OCI-M1 (cell line): ENCODE measurements at places on chromosomes 6 and 20.

DNA sequence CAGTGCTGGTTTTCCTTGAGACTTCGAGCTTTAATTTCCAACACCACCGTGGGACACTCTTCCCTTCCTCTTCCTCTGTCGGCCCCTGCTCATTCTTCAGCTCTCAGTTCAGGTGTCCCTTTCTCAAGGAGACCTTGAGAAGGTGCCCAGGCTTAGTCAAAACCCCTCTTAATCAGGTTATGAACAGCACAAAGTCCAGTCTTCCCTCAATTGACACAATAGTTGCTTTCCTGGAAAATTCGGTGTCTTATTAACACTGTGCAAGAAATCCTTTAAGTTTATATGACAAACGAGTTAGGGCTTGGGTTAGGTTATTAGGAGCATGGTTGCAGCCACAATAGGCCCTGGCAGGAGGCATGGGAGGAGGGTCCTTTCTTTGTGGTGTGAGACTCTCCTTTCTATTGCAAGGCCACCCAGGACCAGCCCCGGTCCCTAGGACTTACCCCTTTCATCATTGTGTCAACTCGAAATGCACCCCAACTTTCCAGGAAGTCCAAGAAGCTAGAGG lies 1.5 kb upstream of the NSFL1C start:
- no peak for DNase-seq

DNA sequence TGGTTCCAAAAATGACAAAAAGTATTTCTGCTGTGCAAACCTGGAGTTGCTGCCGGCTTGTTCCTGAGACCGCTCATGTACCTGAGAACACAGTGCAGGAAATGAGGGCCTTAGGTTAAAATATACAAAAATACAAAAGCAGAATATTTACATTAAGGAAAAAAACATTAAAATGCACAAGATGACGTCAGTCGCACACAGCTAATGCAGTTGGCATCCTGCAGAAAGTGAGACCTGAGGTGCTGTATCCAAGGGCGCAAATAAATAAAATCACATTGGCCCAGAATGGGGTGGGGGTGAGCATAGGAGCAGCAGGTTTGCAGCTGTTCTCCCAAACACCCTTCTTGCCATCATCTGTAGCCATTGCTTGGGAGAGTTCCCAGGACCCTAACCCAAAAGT lies 310.6 kb upstream of the BTBD3 start:
- no peak for DNase-seq

GRCh38 chr6:135739288-135739687 lies 112.2 kb upstream of the PDE7B start:
- DNase-seq, result peak; percentile 44

DNA sequence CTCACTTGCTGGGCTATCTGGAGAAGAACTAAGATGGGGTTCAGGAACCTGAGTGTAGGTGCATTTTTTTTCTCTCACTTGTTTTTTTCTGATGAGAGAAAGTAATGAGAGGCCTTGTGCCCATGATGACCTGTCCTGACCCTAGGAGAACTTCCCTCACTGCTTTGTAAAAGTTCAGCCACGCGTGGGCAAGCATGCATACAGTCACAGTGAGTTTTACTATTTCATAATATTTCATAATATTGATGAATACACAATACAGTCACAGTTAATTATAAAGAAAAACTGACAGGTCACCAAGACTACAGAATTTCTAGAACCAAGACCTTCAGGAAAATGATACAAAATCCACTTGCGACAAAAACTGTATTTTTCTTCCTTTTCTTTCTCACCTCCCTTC lies 111.8 kb downstream of the MAP7 start:
- DNase-seq, result no peak

DNA sequence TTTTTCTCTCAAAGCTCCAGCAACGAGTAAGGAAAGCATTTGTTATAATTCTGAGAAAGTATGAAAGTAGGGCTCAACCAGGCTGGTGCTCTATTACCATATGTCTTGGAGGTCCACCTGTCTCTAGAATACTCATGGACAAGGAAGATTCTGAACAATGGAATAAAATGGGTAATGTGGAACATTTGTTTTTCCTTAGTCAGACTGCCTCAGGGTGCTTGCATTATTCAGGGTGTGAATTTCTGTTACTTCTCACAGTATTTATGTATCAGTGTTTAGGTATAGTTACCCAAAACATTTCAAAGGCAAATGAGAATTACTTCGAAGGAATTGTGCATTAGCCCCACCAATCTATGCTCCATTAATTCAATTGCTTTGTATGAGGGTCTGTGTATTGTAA lies 586.2 kb upstream of the CITED2 start:
- DNase-seq, result no peak

DNA sequence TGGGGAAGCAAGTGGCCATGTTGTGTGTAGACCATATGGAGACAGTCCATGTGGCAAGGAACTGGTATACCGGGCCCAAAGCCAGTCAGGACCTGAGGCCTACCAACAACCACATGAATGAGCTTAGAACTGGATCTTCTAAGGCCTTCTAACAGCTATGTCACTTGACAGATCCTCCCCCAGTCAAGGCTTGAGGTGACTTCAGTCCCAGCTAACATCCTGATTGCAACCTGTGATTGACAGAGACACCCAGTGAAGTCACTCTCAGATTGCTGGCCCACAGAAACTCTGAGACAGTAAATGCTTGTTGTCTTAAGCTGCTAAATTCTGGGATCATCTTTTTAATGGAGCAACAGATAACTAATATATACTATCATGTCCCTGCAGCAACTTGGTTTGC lies 32.9 kb downstream of the AHI1 start:
- no peak for DNase-seq

DNA sequence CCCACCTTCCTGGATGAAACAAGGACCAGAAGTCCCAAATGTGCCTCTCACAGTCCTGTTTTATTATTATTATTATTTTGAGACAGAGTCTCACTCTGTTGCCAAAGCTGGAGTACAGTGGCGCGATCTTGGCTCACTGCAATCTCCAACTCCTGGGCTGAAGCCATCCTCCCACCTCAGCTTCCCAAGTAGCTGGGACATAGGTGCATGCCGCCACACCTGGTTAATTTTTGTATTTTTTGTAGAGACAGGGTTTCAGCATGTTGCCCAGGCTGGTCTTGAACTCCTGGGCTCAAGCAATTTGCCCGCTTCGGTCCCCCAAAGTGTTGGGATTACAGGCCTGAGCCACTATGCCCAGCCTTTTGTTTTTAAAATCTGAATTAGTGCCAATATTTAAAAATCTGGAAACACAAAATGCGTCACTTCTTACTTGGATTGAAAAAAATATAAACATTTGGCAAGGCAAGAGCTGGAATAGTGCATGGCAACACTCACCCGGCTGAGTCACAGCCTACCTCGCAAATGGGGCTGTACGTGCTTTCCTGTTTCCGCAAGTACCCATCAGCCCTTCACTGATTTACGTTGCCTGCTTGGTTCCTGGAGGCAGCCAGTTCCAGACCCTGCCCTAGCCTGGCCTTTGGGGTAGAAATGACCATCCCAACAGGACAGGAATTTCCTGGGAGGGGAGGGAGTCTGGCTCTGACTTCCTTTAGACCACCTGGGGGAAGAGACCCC lies 6.3 kb downstream of the SDCBP2 start:
- DNase-seq, result no peak

DNA sequence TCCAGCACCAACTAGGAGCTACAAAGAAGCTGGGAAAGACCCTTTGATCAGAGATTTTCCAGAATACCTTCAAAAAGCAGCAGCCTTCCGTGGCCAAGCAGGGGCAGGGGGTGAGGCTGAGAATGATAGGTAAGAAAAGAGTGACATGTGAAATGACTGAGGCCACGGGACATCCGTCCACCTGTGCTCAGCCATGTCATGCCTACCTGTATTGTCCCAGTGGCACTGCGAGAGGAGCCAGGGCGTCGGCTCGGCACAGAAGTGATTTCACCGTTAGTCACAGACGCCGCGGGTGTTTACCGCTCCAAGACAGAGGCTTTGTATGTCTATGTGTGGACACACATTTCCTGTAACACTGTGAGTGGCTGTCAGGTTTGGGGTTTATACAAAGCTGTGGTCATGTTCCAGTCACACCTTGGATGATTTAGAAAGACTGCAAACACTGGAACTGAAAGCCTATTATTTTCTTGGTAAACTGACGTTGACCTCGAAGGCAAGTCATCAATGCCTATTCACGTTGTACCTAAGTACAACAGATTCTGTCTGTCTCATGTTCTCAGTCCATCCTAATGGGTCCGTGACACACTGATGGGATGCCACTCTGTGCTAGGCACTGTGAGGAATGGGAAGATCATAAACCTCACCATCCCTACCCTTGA lies 32.1 kb upstream of the JAG1 start:
- no peak for DNase-seq

DNA sequence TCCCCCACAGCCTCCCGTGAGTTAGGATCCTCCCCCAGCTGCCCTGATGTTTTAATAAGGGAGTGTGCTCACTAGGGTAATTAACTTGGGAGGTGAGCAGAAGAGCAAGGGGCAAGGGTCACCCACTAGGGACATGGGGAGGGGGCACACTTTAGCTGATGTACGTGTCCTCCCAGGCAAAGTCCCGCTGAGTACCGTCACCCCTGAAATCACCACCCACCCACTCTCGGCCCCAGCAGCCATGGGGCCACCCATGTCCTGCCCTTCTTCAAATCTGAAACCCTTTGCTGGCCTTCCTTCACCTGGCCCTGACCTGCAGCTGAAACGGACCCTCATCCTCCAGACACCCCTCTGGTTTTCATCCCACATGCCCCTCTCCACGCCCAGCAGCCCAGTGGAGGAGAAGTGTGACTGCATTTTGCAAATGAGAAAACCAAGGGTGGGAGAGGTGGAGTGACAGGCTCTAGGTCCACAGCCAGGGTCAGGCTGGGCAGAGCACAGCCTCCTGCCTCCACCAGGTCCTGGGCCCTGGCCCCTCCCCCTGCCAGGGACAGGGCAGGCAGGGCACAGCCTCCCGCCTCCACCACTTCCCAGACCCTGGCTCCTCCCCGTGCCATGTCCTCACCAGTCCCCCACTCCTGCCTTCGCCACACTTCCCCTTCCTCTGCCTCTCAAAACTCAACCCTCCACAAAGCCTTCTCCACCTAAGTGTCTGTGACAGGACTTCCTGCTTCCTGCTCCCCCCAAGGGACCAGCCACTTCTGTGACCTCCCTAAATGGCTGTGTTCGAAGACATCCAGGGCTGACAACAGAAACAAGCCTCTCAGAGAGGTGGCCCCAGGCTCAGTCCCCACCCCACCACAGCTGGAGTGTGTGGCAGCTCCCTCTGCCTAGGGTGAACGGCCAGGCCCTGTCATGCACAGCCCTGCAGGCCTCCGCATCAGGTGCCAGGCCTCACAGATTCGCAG lies 15.1 kb downstream of the ACSS1 start:
- DNase-seq, result no peak

DNA sequence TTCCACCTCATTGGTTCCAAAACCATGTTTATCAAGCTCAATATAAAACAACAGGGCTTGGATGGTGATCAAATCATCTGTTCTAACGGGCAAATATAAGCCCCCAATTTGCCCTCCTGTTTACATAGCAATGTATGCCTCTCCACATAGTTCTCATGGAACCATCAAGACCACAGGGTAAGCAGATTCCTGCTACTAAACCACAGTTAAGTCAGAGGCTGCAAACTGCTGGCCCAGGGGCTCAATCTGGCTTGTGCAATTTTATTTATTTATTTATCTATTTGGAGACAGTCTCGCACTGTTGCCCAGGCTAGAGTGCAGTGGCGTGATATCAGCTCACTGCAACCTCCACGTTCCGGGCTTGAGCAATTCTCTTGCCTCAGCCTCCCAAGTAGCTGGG lies 18.9 kb upstream of the MTHFD1L start:
- DNase-seq, result no peak

GRCh38 chr6:1853761-1854160 lies 244.0 kb downstream of the FOXC1 start:
- DNase-seq, result no peak

DNA sequence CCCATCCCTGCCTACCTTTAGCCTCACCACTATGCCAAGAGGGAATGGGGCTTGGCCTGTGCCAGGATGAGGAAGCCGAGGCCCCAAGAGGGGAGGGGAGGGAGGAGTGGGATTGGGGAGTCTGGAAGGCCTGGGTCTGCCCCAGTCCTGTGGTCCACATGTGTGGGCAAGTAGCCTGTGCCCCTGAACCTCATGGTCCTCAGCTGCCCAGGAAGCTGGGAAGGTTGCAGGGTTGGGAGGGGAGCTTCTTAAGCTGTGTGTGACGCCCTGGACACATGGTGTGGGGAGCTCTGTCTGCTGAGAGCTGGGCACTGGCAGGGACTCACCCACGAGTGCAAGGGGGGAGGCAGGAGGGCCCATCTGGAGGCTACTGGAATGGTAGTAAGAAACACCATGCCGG lies 31.7 kb downstream of the DLGAP4 start:
- DNase-seq, result no peak
